ENCODE measurements at places on chromosomes 5 and 9. TPM values are rescaled to one million over a fixed set of nuclear protein-coding genes. Genes with fewer than 3 reads are reported as not detected.

DNA sequence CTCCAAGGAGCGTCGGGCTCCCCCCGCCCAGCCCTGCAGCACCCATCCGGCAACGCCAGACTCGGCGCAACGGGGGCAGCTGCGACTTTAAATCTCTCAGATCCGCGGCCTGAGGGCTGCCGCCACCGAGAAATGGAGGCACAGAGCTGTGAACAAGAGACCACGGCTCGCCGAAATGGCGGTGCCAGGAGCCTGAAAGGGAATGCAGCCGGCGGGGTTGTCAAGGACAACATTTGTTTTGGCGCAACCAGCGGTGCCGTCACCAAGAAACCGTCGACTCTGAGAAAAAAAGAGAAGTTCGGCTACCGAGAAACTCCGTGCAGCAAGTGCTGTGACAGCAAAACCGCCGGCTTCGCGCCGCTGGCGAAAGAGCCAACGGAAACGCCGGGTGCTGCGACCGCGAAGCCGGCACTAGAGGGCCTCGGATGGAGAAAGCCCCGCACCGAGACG lies 2.1 kb upstream of the ANXA2R start:
- peak; percentile 67 for DNase-seq

GRCh38 chr9:114925672-114926071 lies 4.7 kb downstream of the TNFSF8 start:
- DNase-seq = no peak

AGXT2 gene
- not detected for total RNA-seq

DNA sequence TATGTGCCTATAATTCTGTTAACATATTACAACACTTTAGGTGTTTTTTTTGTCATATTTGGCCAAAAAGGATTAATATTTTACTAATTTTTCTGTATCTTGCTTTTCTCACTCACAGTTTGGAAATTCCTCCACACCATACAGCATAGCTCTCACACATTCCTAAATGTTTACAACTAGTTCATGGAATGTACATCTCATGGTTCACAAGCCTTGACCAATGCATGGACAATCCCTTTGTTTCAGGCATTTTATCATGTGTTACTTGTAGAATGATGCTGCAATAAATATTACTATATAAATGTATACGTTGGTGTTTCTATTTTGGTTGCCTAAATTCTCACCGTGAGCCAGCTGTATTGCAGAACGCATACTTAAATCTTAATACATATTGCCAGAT lies 80.5 kb upstream of the SPATA31C2 start:
- DNase-seq = no peak

- DNase-seq = peak; percentile 85
These were observed at the start of gene PRELID2 for GRCh38 chr5:145834917-145835847. Gene PRELID2, minus strand, starts transcription at chr5:145835342. Its CDS starts 91 bp downstream, at chr5:145835251.

DNA sequence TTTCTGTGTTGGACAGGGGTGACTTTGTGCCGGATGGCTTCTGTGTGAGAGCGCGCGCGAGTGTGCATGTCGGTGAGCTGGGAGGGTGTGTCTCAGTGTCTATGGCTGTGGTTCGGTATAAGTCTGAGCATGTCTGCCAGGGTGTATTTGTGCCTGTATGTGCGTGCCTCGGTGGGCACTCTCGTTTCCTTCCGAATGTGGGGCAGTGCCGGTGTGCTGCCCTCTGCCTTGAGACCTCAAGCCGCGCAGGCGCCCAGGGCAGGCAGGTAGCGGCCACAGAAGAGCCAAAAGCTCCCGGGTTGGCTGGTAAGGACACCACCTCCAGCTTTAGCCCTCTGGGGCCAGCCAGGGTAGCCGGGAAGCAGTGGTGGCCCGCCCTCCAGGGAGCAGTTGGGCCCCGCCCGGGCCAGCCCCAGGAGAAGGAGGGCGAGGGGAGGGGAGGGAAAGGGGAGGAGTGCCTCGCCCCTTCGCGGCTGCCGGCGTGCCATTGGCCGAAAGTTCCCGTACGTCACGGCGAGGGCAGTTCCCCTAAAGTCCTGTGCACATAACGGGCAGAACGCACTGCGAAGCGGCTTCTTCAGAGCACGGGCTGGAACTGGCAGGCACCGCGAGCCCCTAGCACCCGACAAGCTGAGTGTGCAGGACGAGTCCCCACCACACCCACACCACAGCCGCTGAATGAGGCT lies at the start of gene ADRB2:
TSS of gene ADRB2 (plus strand) at position 559 of the 686 bp plus-strand sequence. CDS start 221 bp downstream, outside the sequence.
- peak; percentile 57 for DNase-seq

- DNase-seq = no peak
These were observed 126.4 kb downstream of the RGS3 start for GRCh38 chr9:113589890-113590289.

DNA sequence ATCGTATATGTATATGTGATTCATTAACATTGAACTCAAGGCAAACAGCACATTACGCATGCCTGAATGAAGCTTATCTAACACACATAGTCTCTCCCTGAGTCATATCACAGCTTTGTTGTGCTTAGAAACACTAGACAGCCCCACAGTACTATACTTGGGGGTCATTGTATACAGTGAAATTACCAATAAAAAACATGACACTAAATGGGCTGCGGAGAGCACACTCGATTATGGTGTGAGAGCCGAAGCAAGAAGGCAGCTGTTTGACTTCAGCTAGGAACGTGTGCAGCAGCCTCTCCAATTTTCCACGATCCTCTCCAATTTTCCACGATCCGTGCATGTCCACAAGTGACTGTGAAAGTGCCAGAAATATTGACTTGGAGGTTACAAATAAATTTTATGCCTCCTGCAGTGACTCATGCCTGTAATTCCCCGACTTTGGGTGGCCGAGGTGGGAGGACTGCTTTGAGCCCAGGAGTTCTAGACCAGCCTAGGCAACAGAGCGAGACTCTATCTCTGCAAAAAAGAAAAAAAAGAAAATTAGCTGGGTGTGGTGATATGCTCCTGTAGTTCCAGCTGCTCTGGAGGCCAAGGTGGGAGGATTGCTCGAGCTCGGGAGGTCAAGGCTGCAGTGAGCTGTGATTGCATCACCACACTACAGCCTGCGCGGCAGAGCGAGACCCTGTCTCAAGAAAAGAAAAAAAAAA lies 102.4 kb downstream of the DAPK1 start:
- peak; percentile 74 for DNase-seq

GRCh38 chr5:102781786-102782185 lies 26.7 kb downstream of the PAM start:
- no peak for DNase-seq

IL12B gene
- total RNA-seq = not detected

RXFP3 gene
- total RNA-seq = not detected

GRCh38 chr5:177132136-177133095 lies 1.2 kb upstream of the NSD1 start:
- peak; percentile 47 for DNase-seq

DNA sequence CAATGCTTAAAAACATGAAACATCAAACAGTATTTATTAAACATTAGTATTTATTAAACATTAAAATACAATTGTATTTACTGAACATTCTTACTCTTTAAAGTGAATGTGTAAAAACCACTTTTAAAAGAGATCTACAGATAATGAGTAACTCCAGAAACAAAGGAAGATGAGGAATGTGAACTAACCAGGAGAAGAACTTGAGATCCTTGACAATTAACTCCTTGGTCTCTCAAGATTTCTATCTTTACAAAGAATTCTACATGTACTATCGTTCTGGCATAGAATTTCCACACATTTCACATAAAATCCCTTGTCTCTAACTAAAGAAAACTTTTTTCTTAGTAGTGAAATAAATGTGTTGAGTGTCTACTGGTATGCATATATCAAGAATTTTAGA lies 28.7 kb upstream of the IFNE start:
- DNase-seq = no peak

ABLIM3 gene
- total RNA-seq = 9.3 TPM

- no peak for DNase-seq
These were observed 17.4 kb upstream of the RARS1 start for GRCh38 chr5:168468836-168469235.

DNA sequence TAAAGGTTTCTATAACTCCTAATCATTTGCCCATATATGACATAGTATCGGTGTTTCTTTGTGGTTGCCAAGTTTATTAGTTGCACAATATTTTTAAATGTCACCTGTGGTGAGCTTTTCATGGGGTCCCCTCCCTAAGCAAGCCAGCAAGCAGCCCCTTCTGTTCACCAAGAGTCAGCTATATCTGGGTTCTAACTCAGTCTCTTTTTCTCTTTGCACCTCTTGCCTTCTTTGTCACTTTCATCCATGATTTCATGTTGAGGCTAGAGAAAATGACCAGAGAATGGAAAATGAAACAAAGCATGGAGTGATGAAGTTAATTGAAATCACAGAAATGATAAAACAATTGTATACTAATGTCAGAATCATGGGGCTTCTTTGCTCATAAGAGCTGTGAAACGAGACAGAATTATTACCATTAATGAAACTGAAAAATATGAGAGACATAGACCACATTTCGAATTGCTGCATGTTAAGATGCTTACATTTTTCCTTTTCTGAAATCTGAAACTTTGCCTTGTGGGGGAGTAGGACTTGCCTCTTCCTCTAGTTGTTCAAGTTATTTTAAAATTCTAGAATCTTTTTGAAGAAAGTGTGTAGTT lies 75.7 kb downstream of the CAMK4 start:
- no peak for DNase-seq

- DNase-seq = no peak
These were observed 14.8 kb downstream of the ACO1 start for GRCh38 chr9:32399110-32399815.

CCDC192 gene
- 1.4 TPM for total RNA-seq

DNA sequence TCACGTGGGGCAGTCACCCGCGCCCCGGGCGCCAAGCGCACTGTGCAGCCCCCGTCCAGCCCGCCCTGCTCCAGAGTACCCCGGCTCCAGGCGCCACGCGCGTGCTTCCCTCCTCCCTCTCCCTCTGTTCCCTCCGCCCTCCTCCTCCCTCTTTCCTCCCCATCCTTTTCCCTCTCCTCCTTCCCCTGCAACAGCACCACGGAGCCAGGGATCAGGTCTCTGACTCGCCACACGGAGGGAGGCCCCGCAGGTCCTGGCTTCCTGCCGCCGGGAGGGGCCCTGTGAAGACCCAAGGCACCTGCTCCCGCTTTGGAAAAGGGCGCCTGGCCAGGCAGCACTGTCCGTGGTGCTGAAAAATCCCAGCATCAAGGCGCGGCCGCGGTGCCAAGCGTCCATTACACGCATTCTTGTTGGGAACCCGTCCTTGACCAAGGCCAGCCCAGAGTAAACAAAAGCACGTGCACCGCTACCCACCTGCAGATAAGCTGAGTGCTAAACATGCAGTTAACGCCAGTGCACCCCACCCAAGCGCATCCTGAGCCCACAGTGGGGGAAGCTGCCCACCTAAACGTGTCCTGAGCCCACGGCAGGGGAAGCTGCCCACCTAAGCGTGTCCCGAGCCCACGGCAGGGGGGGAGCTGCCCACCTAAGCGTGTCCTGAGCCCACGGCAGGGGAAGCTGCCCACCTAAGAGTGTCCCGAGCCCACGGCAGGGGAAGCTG lies 21.7 kb downstream of the SLC6A18 start:
- DNase-seq = peak; percentile 37

GRCh38 chr5:128763321-128763720 lies 202.0 kb upstream of the SLC27A6 start:
- no peak for DNase-seq

PCDHGA10 gene
- 5.0 TPM for total RNA-seq

- peak; percentile 24 for DNase-seq
These were observed 30.3 kb downstream of the SARDH start for GRCh38 chr9:133707763-133708245.

DNA sequence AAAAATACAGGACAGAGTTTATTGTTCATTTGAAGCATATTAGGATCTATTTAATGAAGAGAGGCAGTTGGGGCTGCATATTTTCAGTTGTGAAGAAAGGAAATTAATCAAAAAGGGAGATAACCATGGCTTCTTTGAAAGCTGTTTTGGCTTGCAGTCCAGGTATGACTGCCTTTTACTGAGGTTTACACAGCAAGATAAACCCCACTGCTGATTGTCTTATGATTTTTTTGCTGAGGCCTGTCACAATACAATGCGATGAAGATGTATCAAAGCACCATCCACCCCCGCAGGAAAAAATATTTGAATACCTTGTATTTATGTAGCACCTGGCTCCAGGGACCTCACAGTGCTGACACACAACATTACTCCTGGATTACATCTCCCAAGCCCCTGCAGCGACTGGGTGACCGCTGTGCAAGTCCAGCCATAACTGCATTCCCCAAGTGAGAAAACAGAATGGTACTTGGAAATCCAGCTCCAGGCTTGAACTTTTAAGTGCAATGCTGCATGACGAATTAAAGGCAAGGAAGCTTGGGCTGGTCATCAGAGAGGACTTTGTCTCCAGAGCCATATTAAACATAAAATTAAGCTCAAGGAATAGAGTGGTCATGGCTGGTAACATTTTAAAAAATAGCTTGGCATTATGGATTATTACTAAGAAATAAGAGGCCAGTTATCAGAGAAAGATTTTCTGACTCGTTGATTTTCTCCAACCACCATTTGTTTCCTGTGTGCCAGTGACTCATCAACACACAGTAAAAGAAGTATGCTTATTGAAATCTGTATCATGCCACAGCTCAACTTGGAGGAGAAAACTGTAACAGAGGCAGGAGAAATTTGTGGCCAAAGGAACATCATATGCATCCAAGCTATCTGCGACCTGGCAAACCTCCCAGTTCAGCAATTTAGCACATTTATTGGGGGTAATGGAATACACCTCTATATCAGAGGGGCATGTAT lies 374.2 kb downstream of the MAN2A1 start:
- DNase-seq = no peak

GRCh38 chr5:64603676-64604075 lies 86.6 kb upstream of the SHISAL2B start:
- no peak for DNase-seq

- DNase-seq = no peak
These were observed 359.1 kb upstream of the DAB2 start for GRCh38 chr5:39783756-39784421.

All from ovary (tissue), 10 donors.